GM19239 (cell line): ENCODE measurements at places on chromosomes 1 and 21.

- DNase-seq: no peak
Observed at GRCh38 chr21:46154155-46154954, 1.0 kb downstream of the FTCD start.

GRCh38 chr1:147337040-147337630, 94.7 kb downstream of the CHD1L start:
- no peak for DNase-seq

- no peak for DNase-seq
Observed at GRCh38 chr1:17313530-17314309, 5.7 kb downstream of the PADI4 start.

DNA sequence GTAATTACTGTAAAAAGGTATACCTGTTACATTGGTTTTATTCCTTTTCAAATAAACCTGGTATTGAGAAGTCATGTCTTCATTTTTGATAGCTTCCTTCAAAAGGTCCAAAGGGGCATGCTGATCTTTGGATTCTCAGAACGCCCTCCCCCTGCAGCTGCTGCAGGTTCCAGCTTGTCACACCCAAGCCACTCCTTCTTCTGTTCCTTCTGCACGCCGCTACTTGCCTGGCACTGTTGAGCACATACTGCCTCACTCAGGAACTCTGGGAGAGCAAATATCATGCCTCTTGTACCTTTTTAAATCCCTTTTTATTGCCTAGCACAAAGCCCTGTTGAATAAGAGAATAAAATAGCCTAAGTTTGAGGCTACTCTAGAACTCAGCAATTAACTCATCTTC, 136.9 kb downstream of the BARHL2 start:
- no peak for DNase-seq

DNA sequence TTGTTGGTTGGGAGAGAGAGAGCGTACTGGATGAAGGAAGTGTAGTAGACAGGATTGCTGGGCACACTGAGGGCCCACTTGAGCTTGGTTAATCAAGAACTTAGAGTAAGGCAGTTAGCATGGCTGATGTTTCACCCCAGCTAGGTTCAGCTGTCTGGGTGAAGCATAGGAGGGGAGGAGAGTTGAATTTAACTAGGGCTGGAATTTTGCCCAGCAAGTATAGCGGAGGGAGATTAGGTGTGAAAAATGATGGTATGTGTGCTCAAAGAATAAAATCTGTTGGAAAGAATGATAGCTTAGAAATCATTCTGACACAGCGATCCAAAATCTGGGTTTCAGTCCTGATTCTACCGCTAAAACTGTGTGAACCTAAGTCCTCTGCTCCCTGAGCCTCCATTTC, 461.5 kb upstream of the PROX1 start:
- DNase-seq: no peak

DNA sequence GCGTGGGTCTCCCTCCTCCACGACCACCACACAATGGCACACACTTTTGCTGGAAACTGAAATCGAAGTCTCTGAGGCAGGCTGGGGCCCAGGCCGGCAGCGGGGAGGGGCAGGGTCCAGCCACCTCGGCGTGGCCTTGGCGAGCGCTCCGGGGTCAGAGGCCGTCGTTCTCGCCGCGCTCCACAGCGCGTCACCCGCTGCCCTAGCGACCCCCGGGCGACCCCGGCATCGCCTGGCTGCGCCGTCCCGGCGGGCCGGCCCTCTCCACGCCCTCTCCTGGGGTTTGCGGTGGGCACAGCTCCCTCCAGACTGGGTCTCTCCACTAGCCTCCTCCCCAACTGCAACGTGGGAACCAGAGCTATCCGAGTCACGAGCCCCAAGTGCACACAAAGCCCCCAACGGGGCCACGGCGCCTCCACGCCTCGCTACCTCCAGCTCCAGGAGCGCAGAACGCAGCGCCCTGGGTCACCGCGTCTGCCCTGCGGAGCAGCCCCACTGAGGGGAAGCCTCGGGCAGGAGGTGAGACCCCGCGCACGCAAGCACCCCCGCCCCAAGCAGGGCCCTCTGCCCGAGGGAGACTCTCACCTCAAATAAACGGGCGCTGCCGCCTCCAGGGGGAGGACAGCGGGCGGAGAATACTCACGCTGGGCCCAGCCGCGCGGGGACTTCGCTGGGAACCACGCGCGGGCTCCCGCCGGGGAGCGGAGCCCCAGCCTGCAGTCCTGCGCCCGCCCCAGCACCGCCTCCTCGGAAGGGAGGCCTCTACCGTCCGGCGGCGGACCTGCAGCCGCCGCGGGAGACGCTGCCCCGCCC, 134.0 kb upstream of the BARHL2 start:
- DNase-seq: peak; percentile 85

DNA sequence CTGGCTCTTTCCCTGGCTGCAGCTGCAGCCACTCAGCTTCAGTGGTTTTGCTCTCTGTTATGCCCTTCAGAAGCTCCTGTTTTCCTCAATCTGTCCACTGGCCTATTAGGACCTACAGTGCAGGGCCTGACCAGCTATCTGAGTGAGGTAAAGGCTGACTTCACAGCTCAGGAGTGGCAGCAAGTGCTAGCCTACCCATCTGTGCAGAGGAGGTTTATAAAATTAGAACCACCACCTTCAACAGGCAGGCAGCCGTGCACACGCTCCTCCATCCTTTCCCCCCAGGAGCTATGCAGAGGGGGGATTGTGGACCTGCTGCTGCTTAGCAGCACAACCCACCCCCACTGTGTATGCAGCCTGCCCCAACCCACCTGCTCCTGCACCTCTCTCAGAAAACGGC, 8.3 kb downstream of the ADAR start:
- no peak for DNase-seq

DNA sequence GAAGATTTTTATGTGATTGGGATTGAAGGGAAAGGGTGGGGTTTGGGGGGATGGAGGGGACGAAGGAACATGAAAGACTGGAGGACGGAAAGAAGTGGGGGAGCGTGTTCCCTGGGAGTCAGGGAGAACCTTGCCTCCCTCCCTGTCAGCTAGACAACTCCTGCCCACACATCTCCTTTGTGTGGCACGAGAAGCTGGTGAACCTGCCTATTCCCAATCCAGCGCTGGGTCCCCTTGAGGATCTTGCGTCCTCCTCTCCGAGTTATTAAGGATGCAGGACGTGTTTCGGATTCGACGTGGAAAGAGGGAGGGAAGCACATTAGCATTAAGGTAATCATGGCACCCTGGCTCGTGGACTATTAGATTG, 1.4 kb downstream of the LRRC7 start:
- DNase-seq: no peak

DNA sequence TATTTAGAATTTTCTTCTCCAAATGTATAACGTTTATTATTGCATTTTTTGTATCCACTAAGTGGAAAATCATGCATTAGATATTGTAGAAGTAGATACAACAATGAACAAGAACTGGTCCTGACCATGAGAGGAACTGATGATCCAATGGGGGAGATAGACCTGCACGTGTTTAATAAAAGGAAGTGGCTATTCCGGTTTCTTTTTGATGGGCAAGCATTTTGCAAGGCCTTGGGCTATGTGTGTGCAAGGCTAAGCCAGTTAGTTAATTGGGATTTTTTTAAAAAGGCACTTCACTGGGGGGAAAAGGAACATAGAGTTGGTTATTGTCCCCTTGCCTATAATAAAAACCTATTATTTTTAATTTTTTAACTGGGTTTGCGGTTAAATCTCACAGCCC, 961 bp upstream of the VCAM1 start:
- DNase-seq: no peak

DNA sequence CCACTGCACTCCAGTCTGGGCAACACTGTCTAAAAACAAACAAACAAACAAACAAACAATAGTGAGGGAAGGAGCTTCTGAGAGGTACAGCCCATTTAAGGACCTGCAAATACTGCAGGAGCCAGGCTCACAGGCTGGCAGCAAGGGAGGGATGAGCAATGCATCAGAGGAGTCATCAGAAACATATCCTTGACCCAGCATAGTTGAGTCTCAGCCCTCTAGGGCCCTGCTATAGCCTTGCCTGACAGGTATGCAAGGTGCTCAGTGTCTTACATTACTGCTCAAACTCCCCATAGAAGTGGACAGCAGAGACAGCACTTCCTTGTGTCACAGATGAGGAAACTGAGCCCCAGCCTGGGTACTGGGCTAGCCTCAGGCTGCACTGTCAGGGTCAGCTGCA, 7.3 kb upstream of the TTC4 start:
- DNase-seq: no peak

DNA sequence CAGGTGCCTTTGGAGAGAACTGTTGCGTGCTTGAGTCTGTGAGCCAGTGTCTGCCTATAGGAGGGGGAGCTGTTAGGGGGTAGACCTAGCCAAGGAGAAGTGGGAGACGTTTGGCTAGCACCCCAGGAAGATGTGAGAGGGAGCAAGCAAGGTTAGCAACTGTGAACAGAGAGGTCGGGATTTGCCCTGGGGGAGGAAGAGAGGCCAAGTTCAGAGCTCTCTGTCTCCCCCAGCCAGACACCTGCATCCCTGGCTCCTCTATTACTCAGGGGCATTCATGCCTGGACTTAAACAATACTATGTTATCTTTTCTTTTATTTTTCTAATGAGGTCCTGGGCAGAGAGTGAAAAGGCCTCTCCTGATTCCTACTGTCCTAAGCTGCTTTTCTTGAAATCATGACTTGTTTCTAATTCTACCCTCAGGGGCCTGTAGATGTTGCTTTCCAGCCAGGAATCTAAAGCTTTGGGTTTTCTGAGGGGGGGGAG, 2.4 kb downstream of the BTG2 start:
- no peak for DNase-seq

DNA sequence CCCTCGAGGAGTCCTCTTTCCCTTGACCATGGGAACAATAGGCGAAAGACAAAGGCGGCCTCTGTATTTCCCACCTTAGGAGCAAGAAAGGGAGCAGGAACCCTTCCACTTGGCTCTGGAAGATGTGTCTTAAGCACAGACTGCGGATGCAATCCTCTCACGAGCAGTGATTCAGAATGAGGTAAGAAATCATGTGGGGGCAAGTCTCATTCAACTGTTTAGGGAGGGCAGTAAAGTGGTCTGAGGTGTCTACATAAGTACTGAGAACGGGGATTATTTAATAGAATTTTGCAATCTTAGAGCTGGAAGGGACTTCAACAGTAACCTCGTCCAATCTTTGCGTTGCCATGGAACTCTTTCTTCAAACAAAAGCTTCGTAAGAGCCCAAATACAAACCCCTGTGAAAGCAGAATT, 1.6 kb upstream of the DYRK3 start:
- no peak for DNase-seq

GRCh38 chr21:15446223-15446622, 283.6 kb upstream of the USP25 start:
- no peak for DNase-seq

- no peak for DNase-seq
Observed at GRCh38 chr1:91789273-91789997, 96.5 kb downstream of the TGFBR3 start.

DNA sequence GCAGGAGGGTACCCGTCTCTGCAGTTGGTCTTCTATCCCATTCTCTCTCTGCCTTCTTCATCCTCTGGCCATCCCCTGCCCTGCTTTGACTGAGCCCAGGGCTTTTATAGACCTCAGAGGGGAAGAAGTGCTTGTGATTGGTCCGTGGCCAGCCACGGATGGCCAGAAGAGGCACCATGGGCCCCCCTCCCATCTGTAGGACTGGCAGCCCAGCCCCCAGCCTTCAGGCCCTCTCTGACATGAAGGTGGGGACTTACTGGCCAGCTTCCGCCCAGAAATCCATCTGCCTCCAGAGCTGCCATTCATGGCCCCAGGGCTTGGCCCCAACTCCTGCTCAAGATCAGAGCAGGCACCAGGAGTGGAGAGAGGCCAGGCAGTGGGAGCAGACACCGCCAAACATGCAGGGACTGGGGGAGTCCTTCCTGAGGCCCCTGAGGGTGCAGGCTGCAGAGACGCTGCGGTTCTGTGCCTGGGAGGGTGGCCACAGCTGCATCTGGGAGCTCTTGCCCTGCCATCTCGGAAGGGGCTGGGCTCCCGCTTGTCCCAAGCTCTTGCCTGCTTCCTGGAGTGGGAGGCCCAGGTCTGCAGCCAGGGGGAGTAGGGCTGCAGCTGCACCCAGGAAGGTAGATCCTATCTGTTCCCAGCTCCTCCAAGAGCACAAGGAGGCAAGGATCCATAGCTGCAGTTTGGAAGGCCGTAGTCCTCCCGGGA, 698.6 kb upstream of the B3GALT2 start:
- DNase-seq: no peak

DNA sequence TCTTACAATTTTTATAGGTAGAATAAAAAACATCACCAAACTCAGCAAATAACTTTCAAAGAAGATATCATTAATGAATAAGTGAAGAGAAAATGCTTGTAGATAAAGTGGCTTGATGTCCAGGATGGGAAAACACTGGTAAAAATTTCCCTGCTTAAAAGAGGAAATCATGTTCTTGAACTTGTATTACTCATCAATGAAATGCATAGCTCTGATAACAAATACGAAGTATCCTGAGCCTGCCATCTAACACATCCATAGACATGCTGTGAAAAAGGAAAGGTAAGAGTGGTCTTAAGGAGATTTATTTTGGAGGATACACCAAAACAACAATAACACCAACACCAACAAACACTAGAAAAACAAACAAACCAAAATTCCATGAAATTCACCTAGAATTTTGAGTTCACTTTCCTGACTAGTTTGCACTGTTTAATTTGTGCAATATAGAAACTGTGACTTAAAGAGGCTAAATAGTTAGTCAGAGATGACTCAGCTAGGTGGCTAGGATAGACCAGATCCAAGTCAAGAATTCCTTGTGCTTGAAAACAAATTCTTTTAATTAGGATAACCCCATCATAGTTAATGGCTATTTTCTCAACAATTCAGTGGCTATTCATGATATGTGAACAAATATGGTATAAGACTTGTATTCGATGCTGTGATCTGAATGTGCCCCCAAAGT, 179.8 kb upstream of the KCNK2 start:
- no peak for DNase-seq

- no peak for DNase-seq
Observed at GRCh38 chr1:216705676-216706075, 17.6 kb downstream of the ESRRG start.

GRCh38 chr1:229204921-229205777, 65.8 kb upstream of the RAB4A start:
- no peak for DNase-seq

DNA sequence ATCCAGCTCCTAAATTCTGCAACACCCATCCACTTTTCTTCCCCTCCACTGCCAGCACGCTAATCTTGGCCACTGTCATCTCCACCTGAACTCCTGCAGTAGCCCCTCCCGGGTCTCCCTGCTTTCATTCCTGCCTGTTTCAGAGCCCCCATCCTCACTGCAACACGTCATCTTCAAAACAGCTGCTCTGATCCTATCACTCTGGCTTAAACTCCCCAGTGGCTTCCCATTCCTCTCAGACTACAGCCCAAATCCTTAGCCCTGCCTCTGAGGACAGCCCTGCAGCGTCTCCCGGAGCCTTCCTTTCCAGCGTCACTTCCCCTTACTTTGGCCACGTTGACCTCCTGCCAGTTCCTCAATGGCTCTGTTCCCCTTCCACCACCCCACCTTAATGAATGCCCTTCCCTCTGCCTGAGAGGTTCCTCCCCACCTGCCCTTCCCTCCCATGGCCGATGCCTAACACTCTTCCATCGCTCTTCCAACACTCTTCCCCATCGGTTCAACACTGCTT, 22.9 kb upstream of the IFNAR2 start:
- DNase-seq: no peak

GRCh38 chr1:192261476-192261875, 55.3 kb upstream of the RGS21 start:
- DNase-seq: no peak

GRCh38 chr1:198123133-198123532, 33.7 kb upstream of the NEK7 start:
- no peak for DNase-seq
